ENCODE measurements at places on chromosomes 13 and 19.

- DNase-seq = no peak
Measured at GRCh38 chr13:112169941-112170822, 103.2 kb downstream of the SOX1 start.

DNA sequence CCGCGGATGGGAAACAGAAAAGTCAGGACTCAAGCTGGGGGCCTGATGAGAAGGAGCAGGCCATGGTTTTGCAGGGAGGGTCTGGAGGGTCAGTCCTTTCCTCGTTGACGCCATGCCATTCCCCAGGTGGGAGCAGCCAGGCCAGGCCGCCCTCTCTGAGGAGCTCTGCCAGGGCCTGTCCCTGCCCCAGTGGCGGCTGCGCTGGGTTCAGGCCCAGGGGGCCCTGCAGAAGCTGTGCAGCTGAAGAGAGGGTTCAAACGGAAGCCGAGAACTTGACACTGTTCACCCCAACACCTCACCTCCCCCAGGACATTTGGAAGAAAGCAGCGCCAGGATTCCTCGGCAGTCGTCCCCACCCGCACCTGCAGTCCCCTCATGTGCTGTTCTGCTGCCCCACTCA, 6.1 kb upstream of the RBM42 start:
- no peak for DNase-seq

DNA sequence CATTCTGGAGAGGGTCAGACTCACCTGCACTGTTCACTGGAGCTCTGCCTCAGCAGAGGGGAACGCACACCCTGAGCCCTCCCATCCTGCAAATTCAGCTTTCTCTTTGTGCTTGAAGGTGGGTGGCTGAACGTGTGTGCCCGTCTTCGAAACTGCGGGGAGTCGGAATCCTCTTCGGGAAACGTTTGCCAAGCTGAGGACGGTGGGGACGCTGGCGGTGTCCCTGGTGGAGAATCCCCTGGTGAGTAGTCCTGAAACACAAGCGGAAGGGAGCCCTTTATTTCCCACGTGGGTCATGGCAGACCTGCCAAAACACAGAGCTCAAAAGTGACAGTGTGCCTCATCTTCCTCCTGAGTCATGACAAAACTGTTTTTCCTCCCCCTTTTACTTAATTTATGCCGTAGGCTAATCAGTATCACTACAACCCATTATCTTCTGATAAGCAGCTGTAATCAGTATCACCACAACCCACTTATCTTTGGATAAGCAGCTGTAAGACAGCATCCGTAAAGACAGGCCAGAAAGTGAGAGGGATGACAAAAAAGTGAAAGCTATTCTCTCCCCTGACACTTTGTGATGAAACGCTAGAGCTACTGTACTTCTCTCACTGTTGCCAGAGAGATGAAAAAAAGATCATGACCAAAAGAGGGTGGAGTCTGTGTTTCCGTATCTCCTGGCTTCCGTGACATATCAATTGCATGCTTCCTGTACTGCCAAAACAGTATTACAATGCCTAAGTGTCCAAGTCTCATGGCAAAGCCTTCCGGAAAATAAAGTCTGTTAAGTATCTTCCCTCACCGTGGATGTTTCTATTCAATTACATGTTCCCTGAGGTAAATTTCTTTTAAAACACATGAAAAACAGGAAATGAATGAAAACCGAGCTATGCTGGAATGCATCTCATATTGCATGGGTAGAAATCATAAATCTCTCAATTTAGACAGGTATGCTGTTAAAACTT, 155.5 kb downstream of the TBC1D4 start:
- no peak for DNase-seq

DNA sequence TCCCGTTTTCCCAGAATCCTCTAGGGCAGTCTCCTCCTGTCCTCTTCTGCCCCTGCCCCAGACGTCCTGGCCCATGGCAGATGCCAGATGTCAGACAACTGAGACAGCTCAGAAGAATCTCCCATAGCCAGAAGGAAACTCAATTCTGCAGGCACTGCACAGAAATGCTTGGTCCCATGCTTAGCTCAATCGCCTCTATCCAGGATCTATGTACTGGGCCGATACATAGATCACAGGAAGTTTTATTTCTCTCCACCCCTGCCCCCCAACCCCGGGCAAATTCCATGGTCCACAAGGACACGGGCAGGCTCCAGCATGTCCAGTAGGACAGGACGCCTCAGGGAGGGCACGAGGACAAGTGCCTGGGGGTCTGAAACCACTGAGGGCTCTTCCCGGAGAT, 4.8 kb downstream of the MBD3 start:
- DNase-seq = no peak

GRCh38 chr13:39760521-39760920, 105.1 kb downstream of the COG6 start:
- no peak for DNase-seq

- no peak for DNase-seq
Measured at GRCh38 chr19:18658366-18658855, 21.6 kb downstream of the KLHL26 start.

- no peak for DNase-seq
Measured at GRCh38 chr13:102620516-102620915, 23.7 kb downstream of the TPP2 start.

- DNase-seq = no peak
Measured at GRCh38 chr19:50723069-50723468, at the start of gene CLEC11A. CLEC11A (plus strand) TSS chr19:50723364; CDS start chr19:50723526, 162 bp downstream.

DNA sequence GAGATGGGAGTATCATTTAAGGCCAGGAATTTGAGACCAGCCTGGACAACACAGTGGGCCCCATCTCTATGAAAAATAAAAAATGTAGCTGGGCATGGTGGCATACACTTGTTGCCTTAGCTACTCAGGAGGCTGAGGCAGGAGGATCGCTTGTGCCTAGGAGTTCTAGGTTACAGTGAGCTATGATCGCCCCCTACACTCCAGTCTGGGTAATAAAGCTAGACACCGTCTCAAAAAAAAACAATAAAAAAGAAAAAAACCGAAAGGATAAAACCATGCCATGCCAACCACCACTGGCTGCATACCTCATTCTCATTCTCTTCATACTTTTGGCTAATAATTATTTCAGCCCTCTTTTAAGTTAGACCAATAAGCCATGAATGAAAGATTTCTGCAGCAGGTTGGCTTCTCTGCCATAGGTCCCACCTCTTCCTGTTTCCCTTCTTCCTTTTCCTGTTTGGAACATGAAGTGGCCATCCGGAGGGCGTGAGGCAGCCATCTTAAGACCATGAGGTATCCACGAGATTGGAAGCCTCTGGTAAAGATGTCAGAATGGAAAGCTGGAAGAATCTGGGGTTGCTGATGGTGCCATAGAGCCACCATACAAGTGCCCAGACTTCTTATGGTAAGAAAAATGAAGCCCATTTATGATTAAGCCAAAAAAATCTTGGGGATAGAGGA, 171.3 kb downstream of the CACNA1A start:
- no peak for DNase-seq

DNA sequence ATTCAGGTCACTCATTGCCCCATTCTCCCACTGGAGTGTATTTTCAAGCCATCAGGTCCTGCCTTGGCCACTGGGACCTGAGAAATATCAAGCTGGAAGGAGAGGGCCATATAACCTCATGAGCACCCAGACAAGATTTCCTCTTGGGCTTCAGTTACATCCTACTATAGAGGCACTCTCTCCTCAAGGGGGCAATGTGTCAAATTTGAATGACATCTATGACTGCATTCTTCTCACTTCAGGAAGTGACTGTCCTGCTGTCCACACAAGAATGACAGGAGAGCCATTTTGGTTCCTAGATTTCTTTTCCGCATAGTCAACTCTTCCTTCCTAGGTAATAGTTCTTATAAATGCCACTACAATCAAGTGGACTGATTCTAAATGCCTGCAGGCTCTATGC, 416.2 kb downstream of the DIAPH3 start:
- DNase-seq = no peak

DNA sequence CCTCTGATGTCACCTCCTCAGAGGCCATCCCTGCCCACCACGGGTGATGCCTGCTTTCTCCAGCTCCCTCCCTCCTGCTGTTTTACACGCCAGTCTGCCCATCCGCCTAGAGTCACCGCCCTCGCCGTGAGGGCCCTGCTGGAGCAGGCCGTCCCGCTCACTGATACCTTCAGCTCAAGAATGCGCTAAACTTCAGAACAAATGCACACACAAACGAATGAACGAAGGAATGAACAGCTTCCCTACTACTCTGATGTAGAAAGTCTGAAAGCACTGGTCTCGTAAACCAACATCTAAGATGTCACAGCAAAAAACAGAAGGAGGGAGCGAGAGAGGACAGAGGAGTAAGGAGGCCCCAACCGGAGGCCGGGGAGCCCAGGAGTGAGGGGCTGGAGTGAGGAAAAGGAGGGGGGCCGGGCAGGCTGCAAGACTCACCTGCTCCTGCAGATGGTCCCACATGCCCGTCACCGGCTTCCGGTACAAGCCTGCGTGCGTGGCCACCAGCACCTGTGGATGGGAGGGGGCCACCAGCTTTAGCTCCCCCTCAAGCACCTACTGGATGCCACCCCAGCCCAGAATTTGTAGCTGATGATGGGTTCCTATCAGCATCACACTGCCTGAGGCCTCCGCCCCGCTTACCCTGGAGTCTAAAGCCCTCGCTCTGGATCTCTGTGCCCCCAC, 4.0 kb downstream of the PNKP start:
- no peak for DNase-seq

- DNase-seq = peak; percentile 71
Measured at GRCh38 chr19:6516659-6517291, 14.1 kb upstream of the TNFSF9 start.

- no peak for DNase-seq
Measured at GRCh38 chr13:50158385-50159165, 143.3 kb downstream of the KCNRG start.

DNA sequence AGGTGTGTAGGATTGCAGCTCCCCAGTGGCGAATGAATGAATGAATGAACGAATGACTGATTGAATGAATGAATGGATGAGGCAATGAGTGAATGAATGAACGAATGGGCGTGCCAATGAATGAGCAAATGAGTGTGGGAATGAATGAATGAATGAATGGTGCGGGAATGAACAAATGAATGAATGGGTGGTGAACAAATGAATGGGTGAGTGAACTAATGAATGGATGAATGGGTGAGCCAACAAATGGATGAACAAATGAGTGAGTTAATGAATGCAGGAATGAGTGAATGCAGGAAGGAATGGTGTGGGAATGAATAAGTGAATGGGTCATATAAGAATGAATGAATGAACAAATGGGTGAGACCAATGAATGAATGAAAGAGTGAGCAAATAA, 14.7 kb downstream of the ANKRD24 start:
- DNase-seq = no peak

DNA sequence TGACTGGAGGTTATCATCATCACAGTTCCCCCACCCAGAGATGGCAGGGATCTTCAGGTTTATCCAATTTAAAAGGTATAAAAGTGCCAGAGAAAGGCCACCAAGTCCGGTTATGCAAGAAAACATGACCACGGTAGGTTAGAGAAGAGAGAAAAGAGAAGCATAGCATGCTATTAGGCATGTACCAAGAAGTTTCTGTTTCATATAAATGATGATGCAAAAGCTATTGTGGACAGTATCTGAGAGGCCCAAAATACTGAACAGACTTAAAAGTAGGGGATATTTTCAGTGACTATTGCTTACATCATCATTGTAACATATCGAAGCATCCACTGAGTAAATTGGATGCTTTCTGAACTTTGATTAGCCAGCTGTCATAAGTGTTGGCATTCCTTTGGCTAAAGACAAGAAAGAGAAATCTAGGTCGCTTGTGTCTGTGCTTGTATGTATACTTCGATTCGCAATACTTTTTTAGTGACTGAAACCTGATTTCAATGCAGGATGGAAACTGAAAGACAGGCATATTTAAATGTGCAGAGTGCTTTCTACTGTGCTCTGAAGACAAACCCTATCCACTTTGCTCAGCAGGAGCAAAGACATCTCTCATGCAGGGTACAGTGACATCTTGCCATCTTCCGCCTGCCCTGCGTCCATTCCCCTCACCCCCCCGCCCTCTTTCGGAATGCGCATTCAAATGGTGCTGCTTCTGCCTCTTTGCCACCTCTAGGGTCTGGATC, 180.3 kb downstream of the SHISA2 start:
- DNase-seq = no peak

- peak; percentile 18 for DNase-seq
Measured at GRCh38 chr19:16587833-16588823, 15.9 kb upstream of the SLC35E1 start.

DNA sequence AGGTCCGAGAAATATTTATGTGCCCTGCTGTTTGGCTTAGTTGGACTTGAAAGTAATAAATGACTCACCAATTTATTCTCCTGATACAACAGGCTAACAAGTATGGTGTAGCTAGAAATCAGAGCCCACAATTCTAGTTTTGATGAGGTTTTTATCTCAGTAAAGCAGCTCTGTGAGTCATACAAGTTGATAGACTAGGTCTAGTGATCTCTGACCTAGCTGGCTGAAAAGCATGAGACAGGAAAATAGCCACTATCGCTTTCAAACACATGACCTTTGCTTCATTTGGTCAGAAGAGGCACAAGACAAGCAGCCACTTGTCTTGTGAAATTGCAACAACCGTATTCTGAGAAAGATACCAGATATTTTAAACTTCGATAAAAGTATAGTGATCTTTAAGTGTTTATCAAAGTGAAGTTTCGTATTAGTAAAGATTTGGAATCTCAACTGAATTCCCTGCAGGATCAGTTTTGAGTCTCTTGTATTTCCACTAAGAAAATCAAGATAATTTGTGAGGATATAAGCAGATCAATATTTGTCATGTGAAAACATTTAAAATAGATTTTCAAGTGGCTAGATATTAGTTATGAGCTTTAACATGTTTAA, 126.7 kb downstream of the MAB21L1 start:
- DNase-seq = no peak

DNA sequence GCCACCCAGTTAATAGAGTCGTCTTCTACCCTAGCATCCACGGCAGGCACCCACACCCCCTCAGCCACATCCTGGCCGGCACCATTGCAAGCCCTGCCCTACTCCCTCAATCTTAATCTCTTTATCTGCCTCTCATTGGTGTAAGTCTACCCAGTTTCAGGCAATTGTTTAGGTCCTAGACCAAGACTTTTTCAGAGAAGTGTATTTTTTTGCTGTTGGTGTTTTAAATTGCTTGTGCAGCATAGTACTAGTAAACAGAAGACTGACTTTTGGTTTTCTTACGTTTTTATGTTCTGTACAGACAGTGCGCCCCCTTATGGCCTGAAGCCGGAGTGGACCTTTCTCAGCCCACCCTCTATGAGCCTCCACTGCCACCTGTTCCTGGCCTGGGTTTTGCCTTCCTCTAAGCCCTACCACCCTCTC, 2.3 kb upstream of the LCP1 start:
- DNase-seq = peak; percentile 0

DNA sequence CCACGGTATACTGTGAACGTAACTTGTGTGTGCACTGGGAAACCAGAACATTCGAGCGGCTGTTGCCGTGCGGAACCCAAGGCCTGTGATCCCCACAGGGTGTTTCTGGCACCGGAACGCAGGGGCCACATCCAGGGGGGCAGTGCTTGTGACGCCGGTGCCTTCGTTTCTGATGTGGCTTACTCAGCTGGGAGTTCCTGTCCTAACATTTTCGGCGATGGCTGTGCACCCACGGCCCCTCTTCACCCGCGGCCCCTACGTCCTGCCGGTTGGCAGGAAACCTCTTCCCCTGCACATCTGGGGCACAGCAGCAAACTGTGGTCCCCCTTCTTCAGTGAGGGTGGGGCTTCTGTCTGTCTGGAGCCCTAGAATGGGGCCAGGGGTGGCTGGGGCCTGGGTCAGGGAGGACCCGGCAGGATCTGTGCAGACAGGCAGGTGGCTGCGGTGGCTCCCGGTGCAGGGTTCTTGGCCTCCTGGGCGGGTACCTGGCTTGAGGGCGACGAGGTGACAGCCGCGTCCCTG, 26.2 kb downstream of the CSNK1G2 start:
- no peak for DNase-seq

Data from NCI-H2081 (cell line).